ENCODE measurements at places on chromosomes 6 and 20.

DNA sequence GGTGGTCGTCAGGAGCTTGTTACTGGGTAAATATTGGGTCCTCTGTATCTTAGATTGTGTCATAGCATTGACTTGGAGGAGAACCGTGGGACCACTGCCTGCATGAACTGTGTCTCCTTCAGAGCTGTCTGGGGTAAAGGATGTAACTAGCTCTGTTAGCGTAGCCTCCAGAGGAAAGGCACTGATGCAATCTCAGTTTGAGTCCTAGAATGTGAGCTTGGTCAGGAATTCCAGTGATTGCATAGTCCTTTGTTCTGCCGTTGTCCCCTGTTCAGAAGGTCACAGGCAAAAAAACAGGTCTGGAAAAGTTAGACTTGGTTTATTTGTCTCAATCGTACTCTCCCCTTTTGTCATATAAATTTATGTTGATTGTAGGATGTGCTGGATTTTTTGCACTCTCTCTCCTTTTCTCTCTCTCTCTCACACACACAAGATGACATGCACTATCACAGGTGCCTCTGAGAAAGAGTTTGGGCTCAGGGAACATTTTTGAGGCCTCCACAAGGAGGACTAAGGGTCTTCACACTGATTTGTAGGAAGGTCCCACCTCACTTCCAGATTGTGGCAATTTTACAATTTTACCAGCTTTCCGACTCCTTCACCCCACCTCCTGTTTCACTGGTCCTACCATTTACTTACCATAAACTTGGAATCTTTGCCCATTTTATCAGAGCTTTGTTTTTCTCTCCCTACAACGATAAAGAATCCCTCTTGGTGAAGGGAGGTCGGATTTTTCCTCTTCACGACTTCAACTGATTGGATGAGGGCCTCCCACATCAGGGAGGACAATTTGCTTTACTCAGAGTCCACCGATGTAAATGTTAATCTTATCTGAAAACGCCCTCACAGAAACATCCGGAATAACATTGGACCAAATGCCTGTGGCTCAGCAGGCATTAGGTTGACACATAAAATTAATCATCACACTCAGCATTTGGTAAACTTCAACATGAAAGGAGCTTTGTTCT, 7.0 kb upstream of the DACT2 start:
- DNase-seq, result peak; percentile 64

DNA sequence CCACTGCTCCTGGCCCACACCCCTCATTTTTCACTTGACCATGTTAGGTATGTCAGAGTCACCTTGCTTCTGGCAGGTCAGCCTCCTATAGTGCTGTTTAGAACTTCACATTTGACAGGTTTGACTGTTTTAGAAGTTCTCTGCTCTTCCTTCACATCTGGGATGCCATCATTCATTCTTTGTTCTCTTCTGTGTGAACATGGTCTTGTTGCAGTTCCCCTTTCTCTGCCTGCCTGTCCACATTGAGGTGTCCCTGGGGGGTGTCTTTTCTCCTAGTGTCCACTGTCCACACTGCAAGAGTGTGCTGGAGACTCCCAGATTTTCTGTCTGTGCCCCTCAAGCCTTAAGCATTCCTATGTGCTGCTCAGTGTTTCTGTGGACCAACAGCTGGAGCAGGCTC, 89.5 kb downstream of the JARID2 start:
- DNase-seq, result no peak

GRCh38 chr20:48824830-48825565, 2.8 kb downstream of the PREX1 start:
- peak; percentile 48 for DNase-seq

- DNase-seq, result no peak
Measured at GRCh38 chr6:131575834-131576478, 2.9 kb downstream of the ARG1 start.

- no peak for DNase-seq
Measured at GRCh38 chr6:166771701-166772100, 144.7 kb upstream of the RPS6KA2 start.

- peak; percentile 69 for DNase-seq
Measured at GRCh38 chr6:134029495-134030455, 22.6 kb downstream of the SLC2A12 start.

DNA sequence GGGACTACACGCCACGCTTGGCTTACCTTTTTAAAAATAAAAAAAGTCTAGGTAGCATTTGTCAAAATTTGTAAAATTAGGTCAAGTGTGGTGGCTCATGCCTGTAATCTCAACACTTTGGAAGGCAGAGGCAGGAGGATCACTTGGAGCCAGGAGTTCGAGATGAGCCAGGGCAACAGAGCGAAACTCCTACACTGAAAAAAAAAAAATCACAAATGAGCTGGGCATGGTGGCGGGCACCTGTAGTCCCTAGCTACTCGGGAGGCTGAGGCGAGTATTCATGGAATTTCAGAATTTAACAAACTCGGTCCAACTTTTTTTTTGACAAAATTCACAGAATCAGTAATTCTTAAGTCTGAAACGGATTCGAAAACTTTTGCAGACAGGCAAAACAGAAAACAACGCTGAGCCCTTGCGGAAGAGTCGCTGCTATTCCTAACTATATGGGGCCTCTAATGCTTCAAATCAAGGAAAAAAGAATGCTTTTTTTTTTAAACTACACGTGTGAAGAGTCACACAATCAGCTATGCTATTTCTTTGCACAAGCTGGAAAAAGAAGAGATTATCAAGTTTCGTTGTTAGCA, 62.9 kb downstream of the GTF2H5 start:
- no peak for DNase-seq

GRCh38 chr20:10557685-10558084, 116.1 kb downstream of the JAG1 start:
- DNase-seq, result no peak

GRCh38 chr6:14066782-14067406, 50.7 kb upstream of the CD83 start:
- DNase-seq, result peak; percentile 61
